ENCODE measurements at places on chromosomes 6 and 20. TPM values are rescaled to one million over a fixed set of nuclear protein-coding genes. Genes with fewer than 3 reads are reported as not detected.

Gene OLIG3
- polyA plus RNA-seq: not detected

Gene PRSS16
- 19.4 TPM for polyA plus RNA-seq

Gene MTFR2
- 1.9 TPM for polyA plus RNA-seq

Gene C6orf15
- not detected for polyA plus RNA-seq

Gene SRMS
- polyA plus RNA-seq: not detected

Gene CDH4
- polyA plus RNA-seq: 0.73 TPM

Gene BHLHE23
- not detected for polyA plus RNA-seq

All from hepatocyte (in vitro differentiated cells).